ENCODE measurements at places on chromosomes 12 and 14. TPM values are rescaled to one million over a fixed set of nuclear protein-coding genes. Genes with fewer than 3 reads are reported as not detected.
A peak's percentile ranks its signal among the peaks of the same experiment; 100 is the strongest.

GRCh38 chr12:59695379-59695778, 99.5 kb downstream of the SLC16A7 start:
- H3K4me3 ChIP-seq = no peak overlapping the region
- H3K36me3 ChIP-seq = no peaks in the 10 kb centered on the region
- no peak for DNase-seq
- H3K4me1 ChIP-seq = no peaks in the 10 kb centered on the region
- no peak overlapping the region for H3K27ac ChIP-seq
- no peaks in the 10 kb centered on the region for H3K27me3 ChIP-seq

Gene PYM1
- total RNA-seq = 26.8 TPM

- DNase-seq = no peak
- H3K27ac ChIP-seq = no peak overlapping the region
- no peaks in the 10 kb centered on the region for H3K27me3 ChIP-seq
- H3K4me3 ChIP-seq = no peak overlapping the region
- no peaks in the 10 kb centered on the region for H3K36me3 ChIP-seq
These were observed 442.5 kb downstream of the CCER1 start for GRCh38 chr12:90512518-90512917.

DNA sequence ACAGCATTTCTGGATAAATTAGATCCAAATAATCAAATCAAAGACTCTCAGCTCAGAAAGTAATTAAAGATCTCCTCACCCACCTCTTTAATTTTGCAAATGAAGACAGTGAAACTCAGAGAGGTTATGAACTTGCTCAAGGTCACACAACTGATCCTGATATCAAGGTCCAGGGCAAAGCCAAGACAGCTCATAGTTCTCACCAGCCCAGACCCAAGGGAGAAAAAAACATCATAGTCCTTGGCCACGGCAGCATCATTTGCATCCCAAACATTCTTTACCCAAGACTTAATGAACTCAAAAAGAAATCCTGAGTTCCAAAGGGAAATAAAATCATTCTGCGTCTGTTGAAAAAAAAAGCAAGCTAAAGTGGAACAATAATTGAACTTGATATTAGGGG, 112.1 kb downstream of the DAD1 start:
- no peaks in the 10 kb centered on the region for H3K36me3 ChIP-seq
- H3K4me1 ChIP-seq = peaks cover 9% of the 10 kb centered on the region
- no peak overlapping the region for H3K4me3 ChIP-seq
- peak overlapping the region; percentile 22 for H3K27ac ChIP-seq
- DNase-seq = no peak
- H3K27me3 ChIP-seq = no peaks in the 10 kb centered on the region

DNA sequence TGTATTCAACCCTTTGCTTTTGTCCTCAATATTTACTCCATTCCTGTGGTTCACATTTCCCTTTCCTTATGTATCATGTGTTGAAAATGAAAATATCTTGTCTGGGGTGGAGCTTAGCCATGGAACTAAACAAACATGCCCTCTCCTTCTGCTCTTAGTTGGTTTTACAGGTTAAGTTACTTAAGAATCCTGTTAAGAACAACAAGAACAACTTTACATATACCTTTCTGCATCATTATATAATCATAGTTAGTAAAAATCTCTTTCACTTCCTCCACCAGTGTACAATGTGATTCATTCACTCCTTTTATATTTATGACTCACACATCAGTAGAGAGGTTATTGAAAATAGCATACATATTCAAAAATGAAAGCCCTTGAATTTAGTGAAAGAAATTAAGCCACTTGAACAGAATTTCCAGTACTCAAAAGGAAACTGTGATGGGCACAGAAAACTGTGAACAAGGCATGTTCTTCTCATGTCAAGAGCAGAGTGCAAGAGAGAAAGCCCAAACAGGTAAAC, 307.7 kb downstream of the CCDC91 start:
- DNase-seq = no peak
- H3K36me3 ChIP-seq = no peaks in the 10 kb centered on the region
- H3K4me1 ChIP-seq = no peaks in the 10 kb centered on the region
- H3K4me3 ChIP-seq = no peak overlapping the region

Gene CIROP
- not detected for total RNA-seq

GRCh38 chr14:74141703-74142102, 56.9 kb downstream of the LIN52 start:
- no peaks in the 10 kb centered on the region for H3K36me3 ChIP-seq
- H3K4me1 ChIP-seq = no peaks in the 10 kb centered on the region
- H3K27ac ChIP-seq = no peak overlapping the region
- DNase-seq = no peak

GRCh38 chr12:52975204-52975603, 26.3 kb downstream of the KRT18 start:
- H3K27me3 ChIP-seq = no peaks in the 10 kb centered on the region
- H3K36me3 ChIP-seq = no peaks in the 10 kb centered on the region
- no peaks in the 10 kb centered on the region for H3K4me1 ChIP-seq
- no peak for DNase-seq

Gene TAS2R19
- total RNA-seq = 3.5 TPM

GRCh38 chr12:109896188-109896587, 3.9 kb upstream of the TCHP start:
- H3K27ac ChIP-seq = no peak overlapping the region
- H3K27me3 ChIP-seq = no peaks in the 10 kb centered on the region
- no peaks in the 10 kb centered on the region for H3K4me1 ChIP-seq
- H3K36me3 ChIP-seq = no peaks in the 10 kb centered on the region

Gene ENDOU
- total RNA-seq = 0.28 TPM

Gene CLEC4E
- total RNA-seq = not detected

DNA sequence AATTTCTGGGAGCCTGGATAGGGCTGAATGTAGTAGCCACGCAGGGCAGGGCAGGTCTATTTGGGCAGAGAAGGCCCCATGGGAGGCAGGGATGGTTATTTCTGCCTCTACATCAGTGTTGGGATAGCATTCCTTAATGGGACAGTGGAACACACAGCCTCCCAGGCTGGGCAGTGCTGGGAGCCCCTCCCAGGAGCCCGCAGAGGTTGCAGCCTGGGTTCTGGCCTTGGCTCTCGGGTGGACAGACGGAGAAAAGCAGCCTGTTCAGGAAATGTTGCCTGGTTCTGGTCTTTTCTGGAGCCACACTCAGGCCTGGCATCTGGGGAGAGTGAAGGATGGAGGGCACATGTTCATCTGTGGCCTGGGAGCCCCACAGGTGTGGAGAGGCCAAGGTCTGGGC, 479 bp upstream of the NOS1 start:
- H3K36me3 ChIP-seq = no peaks in the 10 kb centered on the region
- no peaks in the 10 kb centered on the region for H3K4me1 ChIP-seq
- no peak for DNase-seq
- no peak overlapping the region for H3K4me3 ChIP-seq
- H3K27me3 ChIP-seq = peaks cover 21% of the 10 kb centered on the region
- H3K27ac ChIP-seq = no peak overlapping the region

- no peak for DNase-seq
- H3K4me3 ChIP-seq = no peak overlapping the region
- no peak overlapping the region for H3K27ac ChIP-seq
- H3K36me3 ChIP-seq = no peaks in the 10 kb centered on the region
- no peaks in the 10 kb centered on the region for H3K27me3 ChIP-seq
- no peaks in the 10 kb centered on the region for H3K4me1 ChIP-seq
These were observed 18.6 kb upstream of the MDM1 start for GRCh38 chr12:68350753-68351152.

DNA sequence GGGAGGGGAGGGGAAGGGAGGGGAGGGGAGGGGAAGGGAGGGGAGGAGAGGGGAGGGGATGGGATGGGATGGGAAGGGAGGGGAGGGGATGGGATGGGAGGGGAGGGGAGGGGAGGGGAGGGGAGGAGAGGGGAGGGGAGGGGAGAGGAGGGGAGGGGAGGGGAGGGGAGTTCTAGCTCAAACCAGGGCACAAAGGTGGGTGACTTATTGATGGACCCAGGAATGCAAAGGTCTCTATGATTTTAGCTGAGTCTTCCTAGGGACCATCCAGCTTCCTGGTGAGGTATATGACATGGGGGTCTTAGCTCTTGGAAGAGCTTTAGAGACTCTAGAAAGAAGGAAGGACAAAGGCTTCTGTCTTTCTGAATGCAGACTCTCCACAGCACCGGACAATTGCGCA, 42.3 kb downstream of the ANO2 start:
- H3K36me3 ChIP-seq = no peaks in the 10 kb centered on the region
- H3K27ac ChIP-seq = no peak overlapping the region
- H3K4me1 ChIP-seq = no peaks in the 10 kb centered on the region
- DNase-seq = no peak

GRCh38 chr12:33012226-33012625, 115.6 kb upstream of the PKP2 start:
- no peaks in the 10 kb centered on the region for H3K27me3 ChIP-seq
- no peak for DNase-seq
- no peaks in the 10 kb centered on the region for H3K4me1 ChIP-seq
- no peak overlapping the region for H3K4me3 ChIP-seq

- no peaks in the 10 kb centered on the region for H3K36me3 ChIP-seq
- no peak overlapping the region for H3K4me3 ChIP-seq
- no peaks in the 10 kb centered on the region for H3K27me3 ChIP-seq
- no peak overlapping the region for H3K27ac ChIP-seq
- DNase-seq = no peak
These were observed 76.9 kb downstream of the SMOC1 start for GRCh38 chr14:69955855-69956845.

Gene KSR2
- total RNA-seq = not detected

DNA sequence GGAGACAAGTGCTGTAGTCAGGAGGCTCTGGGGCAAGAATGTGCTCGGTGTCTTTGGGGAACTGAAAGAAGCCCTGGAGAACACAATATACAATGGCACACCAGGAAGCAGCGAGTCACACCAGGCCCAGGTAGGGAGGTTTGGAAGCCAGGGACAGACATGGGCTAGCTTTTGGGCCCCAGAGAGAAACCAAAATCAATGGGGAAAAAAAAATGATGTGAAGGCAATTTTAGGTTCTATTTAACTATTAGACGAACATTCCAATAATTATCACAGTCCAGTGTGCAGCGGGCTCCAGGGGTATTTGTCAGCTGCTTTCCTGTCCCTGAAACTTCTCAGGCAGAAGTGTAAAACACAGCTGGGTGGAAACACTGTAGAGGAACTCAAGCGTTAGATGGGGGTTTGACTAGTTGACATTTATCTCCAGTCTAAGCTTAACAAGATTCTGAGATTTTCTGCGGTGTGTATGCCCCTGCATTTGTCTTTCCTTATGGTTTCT, 21.8 kb upstream of the EGLN3 start:
- no peak for DNase-seq
- no peaks in the 10 kb centered on the region for H3K36me3 ChIP-seq
- no peaks in the 10 kb centered on the region for H3K27me3 ChIP-seq
- no peak overlapping the region for H3K27ac ChIP-seq

Gene SIX4
- 0.26 TPM for total RNA-seq

DNA sequence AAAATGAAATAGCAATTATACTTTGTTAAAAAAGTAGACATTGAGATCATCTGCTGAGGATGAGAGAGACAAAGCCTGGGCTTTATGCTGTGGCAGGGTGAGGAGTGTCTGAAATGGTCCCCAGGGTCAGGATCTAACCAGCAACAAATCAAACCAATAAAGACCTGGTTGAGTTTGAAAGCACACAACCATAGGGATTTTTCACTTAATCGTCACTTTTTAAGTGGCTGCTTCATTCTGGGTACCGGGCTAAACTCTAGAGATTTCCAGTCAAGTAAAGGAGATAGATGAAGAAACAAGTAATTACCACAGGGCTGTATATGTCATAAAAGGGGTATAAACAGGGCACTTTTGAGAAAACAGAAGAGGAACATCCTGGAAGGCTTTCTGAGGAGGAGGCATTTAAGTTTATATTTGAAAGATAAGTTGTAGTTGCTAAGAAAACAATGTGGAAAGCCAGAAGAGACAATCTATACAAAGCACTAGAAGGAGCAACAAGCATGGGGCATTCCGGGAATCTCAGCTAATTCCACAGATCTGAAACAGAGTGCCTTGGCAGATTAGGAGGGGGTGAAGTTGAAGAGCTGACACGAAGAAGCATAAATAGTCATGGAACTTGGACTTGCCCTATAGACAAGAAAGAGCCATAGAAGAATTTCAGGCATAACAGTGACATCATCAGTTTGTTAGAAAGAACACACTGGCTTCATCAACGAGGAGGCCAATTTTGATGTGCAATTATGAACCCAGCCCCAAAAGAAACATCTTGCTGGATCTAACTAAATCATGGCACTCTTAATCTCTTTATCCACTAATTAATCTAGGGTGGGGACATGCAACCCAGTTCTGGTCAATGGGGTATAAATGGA, 46.9 kb upstream of the FRS2 start:
- H3K4me1 ChIP-seq = no peaks in the 10 kb centered on the region
- H3K27ac ChIP-seq = no peak overlapping the region
- no peaks in the 10 kb centered on the region for H3K27me3 ChIP-seq
- H3K36me3 ChIP-seq = no peaks in the 10 kb centered on the region

Gene TAS2R30
- total RNA-seq = 9.4 TPM

DNA sequence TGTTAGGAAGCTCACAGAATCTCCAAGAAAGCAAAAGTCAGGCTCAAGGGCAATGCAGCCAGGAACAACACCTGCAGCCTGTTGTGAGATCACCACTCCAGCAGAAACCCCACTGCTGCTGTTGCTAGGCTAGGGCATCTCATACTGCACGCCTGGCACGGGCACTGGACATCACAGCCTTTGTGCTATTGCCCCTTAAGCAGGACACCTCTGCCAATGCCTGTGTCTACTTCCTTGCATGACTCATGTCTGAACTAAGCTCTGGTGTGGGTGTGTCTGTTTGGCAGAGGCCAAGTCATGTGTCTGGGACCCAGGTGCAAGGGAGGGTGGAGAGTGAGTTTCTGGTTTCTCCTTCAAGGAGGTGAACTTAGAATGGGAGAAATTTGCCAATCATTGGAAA, 10.0 kb upstream of the DDX47 start:
- H3K36me3 ChIP-seq = no peaks in the 10 kb centered on the region
- H3K27ac ChIP-seq = peak overlapping the region; percentile 3
- H3K27me3 ChIP-seq = no peaks in the 10 kb centered on the region
- DNase-seq = peak; percentile 24
- H3K4me3 ChIP-seq = no peak overlapping the region

GRCh38 chr12:58557171-58557570, 363.1 kb downstream of the LRIG3 start:
- DNase-seq = no peak
- no peak overlapping the region for H3K27ac ChIP-seq
- no peak overlapping the region for H3K4me3 ChIP-seq
- no peaks in the 10 kb centered on the region for H3K4me1 ChIP-seq
- no peaks in the 10 kb centered on the region for H3K27me3 ChIP-seq

Gene PARP11
- 3.2 TPM for total RNA-seq

DNA sequence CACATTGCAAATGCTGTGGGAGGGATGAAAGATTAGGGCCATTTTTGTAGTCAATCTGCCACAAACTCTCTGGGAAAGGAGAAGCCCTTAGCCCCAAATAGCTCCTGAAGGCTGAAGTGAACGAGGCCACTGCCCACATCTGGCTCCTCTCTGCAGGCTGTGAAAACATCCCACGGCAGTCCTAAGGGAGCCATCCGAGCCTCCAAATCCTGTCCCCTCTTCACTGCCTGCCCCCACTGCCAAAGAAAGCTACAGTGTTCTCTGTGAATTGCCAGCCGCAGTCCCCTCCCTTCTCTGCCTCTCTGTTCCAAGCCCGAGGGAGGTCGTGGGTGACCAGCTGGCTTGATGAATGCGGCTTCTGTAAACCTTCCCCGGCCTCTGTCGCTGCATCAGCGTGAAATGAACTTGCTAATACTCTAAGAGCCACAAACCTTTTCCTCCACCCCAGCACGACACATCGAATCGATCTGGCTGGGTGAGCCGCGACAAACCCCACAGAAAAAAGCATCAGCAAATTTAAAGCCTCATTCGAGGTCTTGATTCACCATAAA, 180.7 kb upstream of the NRXN3 start:
- no peaks in the 10 kb centered on the region for H3K4me1 ChIP-seq
- no peak overlapping the region for H3K4me3 ChIP-seq
- H3K27me3 ChIP-seq = no peaks in the 10 kb centered on the region
- H3K27ac ChIP-seq = no peak overlapping the region
- H3K36me3 ChIP-seq = no peaks in the 10 kb centered on the region

GRCh38 chr14:75427482-75428229, at the start of gene JDP2:
Gene JDP2 (plus strand): TSS chr14:75428022. CDS start chr14:75437921, 9,899 bp downstream.
- H3K4me1 ChIP-seq = peaks cover 25% of the 10 kb centered on the region
- H3K36me3 ChIP-seq = no peaks in the 10 kb centered on the region
- H3K27me3 ChIP-seq = no peaks in the 10 kb centered on the region
- H3K27ac ChIP-seq = peak within 1 kb of the TSS; percentile 88
- peak within 1 kb of the TSS; percentile 91 for H3K4me3 ChIP-seq

Measured in uterus (tissue), 4 donors.